ENCODE measurements at places on chromosomes 16 and 17.
A peak's percentile ranks its signal among the peaks of the same experiment; 100 is the strongest.

DNA sequence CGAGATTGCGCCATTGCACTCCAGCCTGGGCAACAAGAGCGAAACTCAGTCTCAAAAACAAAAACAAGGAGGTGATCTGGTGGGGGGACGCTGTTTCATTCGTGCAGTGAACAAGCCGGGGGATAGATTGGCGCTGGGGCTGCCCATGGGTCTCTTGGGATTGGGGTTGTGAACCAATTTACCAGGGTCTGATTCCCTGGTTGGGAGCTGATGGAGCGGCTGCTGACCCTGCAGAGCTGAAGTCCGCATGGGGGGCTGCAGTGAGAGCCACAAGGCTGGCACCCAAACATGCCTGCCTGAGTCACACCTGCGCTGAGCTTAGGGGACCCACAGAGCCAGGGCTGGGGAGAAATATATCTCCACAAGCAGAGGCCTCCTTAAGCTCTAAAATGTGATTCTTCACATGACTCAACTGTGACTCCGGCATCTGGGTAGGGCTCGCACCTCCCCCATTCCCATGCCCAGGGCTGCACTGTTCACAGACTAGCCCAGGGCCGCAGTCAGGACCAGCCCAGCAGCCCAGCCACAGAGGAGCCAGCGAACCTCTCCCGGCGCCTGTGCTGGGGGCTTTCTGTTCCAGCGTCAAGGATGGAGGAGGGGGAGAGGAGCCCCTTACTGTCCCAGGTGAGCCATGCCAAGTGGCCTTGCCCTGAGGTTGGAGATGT, 5.0 kb downstream of the TSPAN10 start:
- no peak for DNase-seq

DNA sequence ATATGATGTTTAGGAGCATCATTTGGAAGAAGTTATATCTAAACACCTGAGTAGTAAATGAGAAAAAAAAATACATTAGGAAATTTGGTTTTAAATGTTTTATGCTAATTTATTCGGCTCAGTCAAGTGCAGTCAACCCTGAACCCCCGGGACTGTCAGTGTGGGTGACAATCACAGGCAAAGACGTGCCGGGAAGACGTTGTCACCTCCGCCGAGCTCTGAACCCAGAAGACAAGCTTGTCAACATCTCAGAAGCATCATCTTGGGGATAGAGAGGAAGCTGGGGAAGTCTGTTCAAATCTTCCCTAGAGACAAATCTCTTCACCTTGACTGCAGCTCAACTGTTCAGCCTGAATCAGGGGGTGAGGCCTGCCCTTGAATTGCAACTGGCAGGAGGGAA, 159.7 kb downstream of the RBFOX3 start:
- no peak for DNase-seq

- peak; percentile 78 for DNase-seq
Observed at GRCh38 chr17:6666077-6666521, 14.5 kb downstream of the C17orf100 start.

GRCh38 chr17:41835800-41836549, at the start of gene NT5C3B:
Gene NT5C3B (minus strand): TSS chr17:41836232. CDS start chr17:41836193, 39 bp downstream.
- peak; percentile 54 for DNase-seq

GRCh38 chr17:44907729-44908470, 7.4 kb downstream of the GFAP start:
- no peak for DNase-seq

DNA sequence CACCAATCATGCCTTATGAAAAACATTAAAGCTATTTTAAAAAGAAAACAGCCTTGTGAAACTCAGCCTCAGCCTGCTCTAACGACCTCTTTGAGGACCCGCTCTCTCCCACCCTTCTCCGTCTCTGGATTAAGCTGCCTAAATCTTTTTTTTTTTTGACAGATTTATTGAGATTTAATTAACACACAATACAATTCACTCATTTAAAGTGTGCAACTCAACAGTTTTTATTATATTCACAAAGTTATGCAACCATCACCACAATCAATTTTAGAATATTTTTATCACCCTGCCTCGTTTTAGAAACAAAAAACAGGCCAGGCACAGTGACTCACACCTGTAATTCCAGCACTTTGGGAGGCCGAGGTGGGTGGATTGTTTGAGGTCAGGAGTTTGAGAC, 8.4 kb downstream of the CDR2L start:
- DNase-seq: no peak

Data from spinal cord (tissue), 10 donors.